ENCODE measurements at places on chromosomes 2 and 18.
A peak's percentile ranks its signal among the peaks of the same experiment; 100 is the strongest.

DNA sequence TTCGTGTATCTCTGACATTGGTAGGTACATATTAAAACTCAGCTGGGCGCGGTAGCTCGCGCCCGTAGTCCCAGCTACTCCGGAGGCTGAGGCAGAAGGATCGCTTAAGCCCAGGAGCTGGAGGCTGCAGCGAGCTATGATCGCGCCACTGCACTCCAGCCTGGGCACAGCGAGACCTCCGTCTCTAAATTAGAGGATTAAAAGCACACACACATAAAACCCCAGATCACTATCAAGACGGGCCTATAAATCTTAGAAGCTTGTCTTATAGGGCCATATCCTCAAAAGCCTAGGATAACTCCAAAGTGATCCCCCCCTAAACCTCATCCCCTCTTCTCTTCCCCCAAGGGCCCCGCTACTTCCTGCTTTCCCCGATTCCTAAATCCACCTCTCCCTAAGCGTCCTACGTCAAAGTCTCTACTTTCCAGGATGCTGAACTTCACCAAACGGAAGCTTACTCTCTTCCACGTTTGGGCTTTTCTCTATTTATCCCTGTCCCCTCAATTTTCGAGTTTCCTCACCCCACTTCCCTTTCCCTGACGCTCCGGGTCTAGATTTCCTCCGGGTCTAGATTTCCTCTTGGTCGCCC lies 707 bp downstream of the KRCC1 start:
- DNase-seq, result peak; percentile 65

GRCh38 chr2:221671515-221671914 lies 99.4 kb upstream of the EPHA4 start:
- DNase-seq, result no peak

- no peak for DNase-seq
These were observed 154.4 kb downstream of the GALR1 start for GRCh38 chr18:77403969-77404535.

DNA sequence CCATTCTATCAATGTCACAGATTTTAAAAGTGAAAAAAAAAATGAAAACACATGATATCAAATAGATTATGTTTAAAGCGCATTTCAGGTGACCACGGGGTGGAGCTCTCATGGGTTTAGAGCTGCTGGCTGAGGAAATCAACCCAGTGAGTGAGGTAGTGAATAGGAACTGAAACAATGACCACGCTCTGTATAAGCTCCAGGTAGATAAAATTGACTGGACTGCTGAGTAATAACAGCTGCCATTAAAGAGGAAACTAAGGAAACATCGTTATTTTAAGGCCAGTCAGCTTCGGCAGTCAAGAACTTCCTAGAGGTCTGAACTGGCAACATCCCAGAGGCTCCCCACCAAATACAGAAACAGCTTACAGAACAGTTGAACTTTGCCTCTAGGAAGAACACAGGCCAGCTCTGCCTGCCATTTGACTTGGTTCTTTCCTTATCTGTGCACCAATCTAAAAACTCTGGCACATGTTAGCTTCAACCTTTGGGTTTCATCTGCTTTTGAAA lies 185.9 kb downstream of the PDE1A start:
- DNase-seq, result no peak

GRCh38 chr2:30487603-30488002 lies 40.6 kb downstream of the LCLAT1 start:
- no peak for DNase-seq

- DNase-seq, result peak; percentile 87
These were observed 34.9 kb downstream of the FAM110C start for GRCh38 chr2:11248-11941.

DNA sequence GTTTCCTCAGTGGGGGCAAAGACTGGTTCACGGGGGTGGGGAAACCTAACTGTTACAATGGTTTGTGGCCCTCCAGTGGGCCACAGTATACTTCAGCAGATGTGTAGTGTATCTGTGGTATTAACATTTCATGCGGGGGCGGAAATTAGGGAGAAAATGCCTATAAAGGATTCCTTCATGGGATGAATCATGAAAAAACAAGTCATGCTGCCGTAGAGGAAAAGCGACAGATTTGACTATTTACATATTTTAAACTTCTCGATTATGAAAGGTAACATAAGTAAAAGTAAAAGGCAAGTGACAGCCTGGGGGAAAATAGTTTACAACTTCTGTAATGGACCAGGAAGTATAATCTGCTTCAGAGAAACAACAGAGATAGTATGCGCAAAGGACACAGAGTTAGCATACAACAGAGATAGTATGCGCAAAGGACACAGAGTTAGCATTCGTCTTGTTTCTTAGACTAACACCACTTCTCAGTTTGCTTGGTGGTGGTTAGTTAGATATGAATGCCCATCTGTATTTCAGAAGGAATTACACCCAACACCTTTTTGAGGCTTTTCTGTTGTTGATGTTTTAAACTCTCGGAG lies 41.1 kb downstream of the MRPS9 start:
- DNase-seq, result no peak

GRCh38 chr2:58137221-58137620 lies 90.6 kb downstream of the VRK2 start:
- no peak for DNase-seq

DNA sequence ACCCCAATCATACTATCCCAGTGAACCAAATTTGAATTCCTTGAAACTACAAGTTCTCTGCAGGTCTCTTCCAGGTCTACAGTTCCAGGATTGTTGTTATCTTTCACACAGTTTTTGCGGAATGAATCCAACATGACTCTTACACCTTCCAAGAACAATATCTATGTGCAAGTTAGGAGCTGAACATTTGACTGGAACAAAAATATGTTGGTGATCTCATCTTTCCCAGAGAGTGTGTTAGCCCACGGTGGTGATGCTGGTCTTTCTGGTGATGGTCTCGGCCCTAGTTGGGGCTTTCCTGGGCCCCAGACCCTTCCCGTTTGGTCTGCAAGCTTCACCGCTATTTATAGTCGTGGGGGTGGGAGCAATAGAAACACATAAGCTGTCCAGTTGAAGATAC lies 173.7 kb downstream of the TPGS2 start:
- no peak for DNase-seq

- DNase-seq, result no peak
These were observed 71.2 kb downstream of the BCL11A start for GRCh38 chr2:60482222-60482621.

- DNase-seq, result no peak
These were observed 112.9 kb downstream of the SEPTIN10 start for GRCh38 chr2:109500910-109501309.

DNA sequence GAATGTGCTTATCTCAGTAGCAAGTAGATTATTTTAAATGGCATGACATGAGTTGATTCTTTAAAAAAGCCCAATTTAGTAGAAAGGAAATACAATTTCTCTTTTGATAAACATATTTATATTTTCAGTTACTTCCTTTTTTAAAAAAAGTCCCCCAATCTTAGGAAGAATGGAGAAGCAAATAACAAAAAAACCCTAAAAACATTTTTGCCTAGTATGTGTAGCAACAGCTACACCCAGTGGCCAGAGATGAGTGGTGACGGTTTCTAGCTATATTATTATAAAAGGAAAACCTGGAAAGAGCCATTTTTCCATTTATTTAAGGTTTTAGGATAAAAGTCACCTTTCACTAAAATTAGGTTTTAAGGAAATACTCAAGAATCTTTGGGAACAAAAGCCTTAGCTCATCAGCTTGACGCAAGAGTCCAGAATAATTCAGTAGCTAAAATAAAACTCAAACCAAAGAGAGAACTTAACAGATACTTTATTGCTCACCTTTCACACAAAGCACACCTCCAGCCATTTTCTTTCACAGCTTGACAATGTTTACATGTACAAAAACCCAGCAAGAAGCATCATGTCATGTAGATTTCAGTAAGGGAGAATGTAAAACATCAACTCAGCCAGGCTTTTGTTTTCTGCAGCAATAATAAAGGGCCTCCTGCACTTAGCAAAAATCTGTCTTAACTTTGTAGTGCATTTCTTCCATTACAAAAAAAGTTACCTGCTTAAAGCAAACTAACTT lies 15.7 kb downstream of the FAM98A start:
- no peak for DNase-seq

GRCh38 chr2:8872821-8873432 lies 35.5 kb upstream of the KIDINS220 start:
- DNase-seq, result no peak

- no peak for DNase-seq
These were observed 18.2 kb upstream of the HES6 start for GRCh38 chr2:238257786-238258700.

- DNase-seq, result peak; percentile 10
These were observed 20.8 kb upstream of the KCNK3 start for GRCh38 chr2:26671691-26672090.

- DNase-seq, result no peak
These were observed 215.5 kb downstream of the LNPK start for GRCh38 chr2:175786471-175787124.

DNA sequence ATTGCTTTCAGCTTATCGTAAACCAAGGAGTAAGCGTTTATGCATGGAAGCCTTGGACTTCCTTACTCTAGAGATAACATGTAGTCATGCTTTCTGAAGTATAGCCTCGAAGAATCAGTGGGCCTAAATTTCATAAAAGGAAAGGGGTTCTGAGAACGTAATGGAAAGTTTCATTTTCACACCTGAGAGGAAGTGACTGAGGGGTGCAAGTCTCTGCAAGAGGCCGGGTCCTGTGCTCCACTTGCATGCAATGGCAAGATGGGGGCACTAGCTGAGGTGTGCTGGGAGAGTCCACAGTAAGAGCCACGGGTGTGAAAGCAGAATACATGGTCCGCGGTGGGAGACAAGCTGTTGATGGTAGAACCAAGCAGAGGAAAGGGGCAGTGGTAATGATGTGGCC lies 36.5 kb upstream of the C1D start:
- no peak for DNase-seq

GRCh38 chr2:240214790-240215675 lies 74.6 kb upstream of the OTOS start:
- DNase-seq, result peak; percentile 60

- no peak for DNase-seq
These were observed 7.9 kb upstream of the TET3 start for GRCh38 chr2:73976803-73977202.

GRCh38 chr18:57697426-57697825 lies 75.8 kb upstream of the NARS1 start:
- no peak for DNase-seq

GRCh38 chr18:22626771-22627170 lies 209.1 kb upstream of the CTAGE1 start:
- no peak for DNase-seq

- DNase-seq, result no peak
These were observed 34.8 kb upstream of the RBM44 start for GRCh38 chr2:237763812-237764211.

DNA sequence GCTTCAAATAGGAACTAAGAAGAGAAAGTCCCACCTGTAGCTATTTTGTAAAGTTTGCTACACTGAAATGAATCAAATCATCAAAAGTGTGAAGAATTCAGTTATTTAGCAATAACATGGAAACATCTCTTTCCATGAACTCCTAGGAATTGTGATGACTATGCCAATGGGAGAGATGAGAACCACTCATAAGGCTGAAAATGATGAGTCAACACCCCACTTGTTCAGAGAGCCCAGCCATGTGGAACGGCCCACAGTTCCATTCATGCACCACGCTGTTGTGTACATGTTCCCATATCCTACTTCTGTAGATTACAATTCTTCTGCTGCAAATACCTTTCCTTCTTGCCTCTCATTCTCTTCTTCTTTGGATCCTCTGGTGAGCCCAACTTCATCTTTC lies 645.5 kb upstream of the ID2 start:
- no peak for DNase-seq

DNA sequence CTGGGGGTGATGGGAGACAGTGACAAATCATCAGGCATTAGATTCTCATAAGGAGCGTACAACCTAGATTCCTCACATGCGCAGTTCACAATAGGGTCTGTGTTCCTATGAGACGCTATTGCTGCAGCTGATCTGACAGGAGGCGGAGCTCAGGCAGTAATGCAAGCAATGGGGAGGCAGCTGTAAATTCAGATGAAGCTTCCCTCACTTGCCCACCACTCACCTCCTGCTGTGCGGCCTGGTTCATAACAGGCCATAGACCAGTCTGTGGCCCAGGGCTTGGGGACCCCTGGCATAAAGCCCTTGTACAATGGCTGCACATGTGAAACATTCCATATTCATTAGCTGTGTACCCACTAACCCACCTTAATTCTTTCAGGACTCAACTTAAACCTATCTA lies 18.0 kb downstream of the NMUR1 start:
- DNase-seq, result no peak

DNA sequence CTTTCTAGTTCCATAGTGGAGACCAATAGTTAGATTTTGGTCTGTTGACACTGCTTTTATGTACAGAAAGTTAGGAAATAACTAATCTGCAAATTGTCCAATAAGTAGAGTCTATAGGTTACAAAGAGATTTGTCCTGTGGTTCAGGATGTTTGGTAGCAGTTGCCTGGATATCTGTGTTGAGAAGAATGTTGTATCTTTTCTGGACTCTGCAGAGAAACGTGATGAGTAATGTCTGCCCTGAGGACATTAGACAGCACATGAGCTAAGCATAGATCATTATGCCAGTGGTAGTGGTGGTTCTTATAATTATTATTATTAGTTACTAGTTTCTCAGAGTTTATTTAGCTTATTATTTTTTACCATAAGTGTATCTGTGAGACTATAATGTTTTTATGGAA lies 65.8 kb downstream of the ANKRD62 start:
- no peak for DNase-seq

DNA sequence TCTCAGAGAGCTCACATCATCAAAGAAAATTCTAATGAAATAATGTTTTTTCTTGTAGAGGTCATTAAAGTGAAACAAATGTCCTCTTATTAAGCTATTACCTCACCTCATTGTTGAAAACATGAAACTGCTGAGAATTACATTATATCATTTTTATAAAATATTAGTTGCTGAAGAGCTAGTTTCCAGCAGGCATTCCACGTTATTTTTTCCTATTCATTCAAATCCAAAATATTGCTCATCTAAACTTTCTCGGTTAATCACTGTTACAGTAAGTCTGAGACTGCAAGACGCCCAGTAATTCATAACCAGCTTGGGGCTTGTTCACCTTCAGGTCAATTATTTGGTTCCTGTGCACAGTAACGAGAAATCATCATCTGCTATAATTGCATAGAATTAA lies 138.5 kb upstream of the RASGRP3 start:
- DNase-seq, result no peak

- DNase-seq, result no peak
These were observed 11.8 kb downstream of the LAMA3 start for GRCh38 chr18:23701017-23701416.

DNA sequence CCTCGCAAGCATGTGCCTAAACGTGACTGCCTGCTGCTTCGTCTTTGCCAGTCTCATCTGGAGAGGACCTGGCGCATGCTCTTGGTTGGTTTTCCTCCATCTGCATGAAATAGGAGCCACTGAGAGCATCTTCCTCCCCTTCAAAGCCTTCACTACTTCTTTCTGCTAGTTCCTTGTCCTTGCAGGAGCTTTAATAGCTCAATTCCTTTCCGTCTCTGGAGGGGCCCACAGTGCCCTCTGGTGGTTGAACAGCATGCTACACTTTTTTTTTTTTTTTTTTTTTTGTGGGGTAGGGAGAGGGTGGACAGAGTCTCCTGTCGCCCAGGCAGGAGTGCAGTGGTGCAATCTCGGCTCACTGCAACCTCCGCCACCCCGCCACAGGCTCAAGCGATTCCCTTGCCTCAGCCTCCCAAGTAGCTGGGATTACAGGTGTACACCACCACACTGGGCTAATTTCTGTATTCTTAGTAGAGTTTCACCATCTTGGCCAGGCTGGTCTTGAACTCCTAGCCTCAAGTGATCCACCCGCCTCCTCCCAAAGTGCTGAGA lies 59.6 kb downstream of the SP110 start:
- DNase-seq, result peak; percentile 79

GRCh38 chr18:41391616-41392595 lies 563.1 kb upstream of the PIK3C3 start:
- no peak for DNase-seq

GRCh38 chr2:72676341-72677025 lies 149.3 kb downstream of the EXOC6B start:
- DNase-seq, result no peak

Measured in activated effector memory CD4-positive, alpha-beta T cell treated with anti-CD3 and anti-CD28 coated beads, Interleukin-2, amount 50 U/mL, for 16 hours (primary cell).